ENCODE measurements at places on chromosomes 1 and 21. TPM values are rescaled to one million over a fixed set of nuclear protein-coding genes. Genes with fewer than 3 reads are reported as not detected.
A peak's percentile ranks its signal among the peaks of the same experiment; 100 is the strongest.

DNA sequence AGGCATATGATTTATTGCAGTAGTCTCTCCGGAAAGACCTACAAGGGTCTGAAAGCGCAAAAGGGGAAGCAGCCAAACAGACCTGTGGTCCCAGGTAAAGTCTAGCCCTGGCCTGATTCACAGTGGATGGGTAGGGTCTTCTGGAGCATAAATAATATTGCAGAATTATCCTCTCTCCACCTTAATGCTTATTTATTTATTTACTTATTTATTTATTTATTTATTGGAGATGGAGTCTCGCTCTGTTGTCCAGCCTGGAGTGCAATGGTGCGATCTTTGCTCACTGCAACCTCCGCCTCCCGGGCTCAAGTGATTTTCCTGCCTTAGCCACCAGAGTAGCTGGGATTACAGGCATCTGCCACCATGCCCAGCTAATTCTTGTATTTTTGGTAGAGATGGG, 11.8 kb upstream of the KLHDC8A start:
- DNase-seq: no peak

- peak; percentile 50 for DNase-seq
Observed at GRCh38 chr1:47687631-47688460, 250.0 kb downstream of the FOXD2 start.

- no peak for DNase-seq
Observed at GRCh38 chr1:214491468-214492146, 59.8 kb downstream of the PTPN14 start.

DNA sequence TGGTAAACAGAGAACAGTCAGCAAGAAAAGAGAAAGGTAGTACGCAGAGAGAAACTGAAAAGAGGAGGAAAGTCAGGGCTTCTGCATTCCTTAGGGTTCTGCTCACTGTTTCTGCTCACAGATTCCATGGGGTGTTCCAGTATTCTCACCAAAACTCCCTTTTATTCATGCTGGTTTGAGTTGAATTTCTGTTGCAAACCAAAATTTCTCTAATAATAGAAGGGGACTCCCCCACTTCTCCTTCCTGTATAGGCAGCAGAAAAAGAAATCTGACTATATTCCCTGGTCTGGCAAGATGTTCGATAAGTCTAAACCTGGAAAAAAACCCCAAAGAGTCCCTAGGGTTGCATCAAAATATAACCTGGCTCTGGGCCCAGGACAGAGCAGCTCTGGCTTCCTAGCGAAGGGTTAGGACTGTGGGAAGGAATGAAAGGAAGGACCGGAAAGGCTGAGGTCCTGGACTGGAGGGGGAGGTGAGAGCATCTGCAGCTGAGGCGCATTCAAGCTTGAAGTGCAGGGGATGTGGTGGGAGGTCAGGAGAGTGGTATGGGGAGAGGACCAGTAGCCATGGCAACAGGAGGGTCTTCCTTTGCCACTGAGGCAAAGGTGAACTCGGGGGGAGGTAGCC, 18.8 kb upstream of the RGS16 start:
- no peak for DNase-seq

GRCh38 chr21:46555678-46556077, 49.2 kb downstream of the S100B start:
- DNase-seq: no peak

- no peak for DNase-seq
Observed at GRCh38 chr1:17437580-17438317, 1.7 kb downstream of the RCC2 start.

- no peak for DNase-seq
Observed at GRCh38 chr1:110523011-110523410, 4.0 kb upstream of the KCNA10 start.

GRCh38 chr1:226547754-226548191, 791 bp upstream of the STUM start:
- DNase-seq: no peak

GRCh38 chr1:203598752-203599151, 27.9 kb upstream of the ATP2B4 start:
- DNase-seq: no peak

- DNase-seq: no peak
Observed at GRCh38 chr1:173934440-173934839, 17.3 kb upstream of the SERPINC1 start.

GRCh38 chr1:212593821-212594251, 14.7 kb upstream of the ATF3 start:
- no peak for DNase-seq

DNA sequence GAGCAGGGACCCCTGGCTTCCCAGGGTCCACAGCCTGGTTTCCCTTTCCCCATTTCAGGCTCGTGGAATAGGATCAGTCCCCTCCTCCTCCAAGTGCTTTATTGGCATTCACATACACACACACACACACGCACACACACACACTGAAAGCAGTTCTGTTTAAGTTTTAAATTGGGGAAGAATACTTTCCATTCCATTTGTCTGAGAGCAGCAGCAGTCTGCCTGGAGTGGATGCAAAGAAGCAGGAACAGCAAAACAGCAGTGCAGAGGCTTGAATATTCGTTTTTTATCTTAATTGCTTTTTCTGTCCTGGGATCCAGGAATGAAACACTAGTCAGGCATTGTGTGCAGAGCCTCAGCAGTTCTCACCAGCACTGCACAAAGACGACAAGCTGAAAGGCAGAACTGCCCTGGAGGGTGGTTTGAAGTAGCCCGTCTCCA, 7.1 kb downstream of the CYB561D1 start:
- no peak for DNase-seq

DNA sequence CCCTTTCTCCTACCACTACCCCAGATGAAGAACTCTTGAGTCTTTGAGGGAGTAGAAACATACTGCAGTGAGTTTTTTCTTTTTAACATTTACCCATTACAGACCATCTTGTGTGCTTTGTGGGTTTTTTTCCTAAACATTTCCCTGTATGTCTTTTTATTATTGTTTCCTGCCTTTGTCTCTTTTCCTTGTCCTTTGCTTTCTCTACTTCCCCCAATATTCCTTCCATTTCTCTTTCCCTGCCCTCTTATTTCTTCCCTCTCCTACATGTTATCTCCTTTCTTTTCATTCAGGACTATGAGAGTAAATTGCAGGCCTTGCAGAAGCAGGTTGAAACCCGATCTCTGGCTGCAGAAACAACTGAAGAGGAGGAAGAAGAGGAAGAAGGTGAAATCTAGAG, 79.1 kb upstream of the PGD start:
- DNase-seq: no peak

DNA sequence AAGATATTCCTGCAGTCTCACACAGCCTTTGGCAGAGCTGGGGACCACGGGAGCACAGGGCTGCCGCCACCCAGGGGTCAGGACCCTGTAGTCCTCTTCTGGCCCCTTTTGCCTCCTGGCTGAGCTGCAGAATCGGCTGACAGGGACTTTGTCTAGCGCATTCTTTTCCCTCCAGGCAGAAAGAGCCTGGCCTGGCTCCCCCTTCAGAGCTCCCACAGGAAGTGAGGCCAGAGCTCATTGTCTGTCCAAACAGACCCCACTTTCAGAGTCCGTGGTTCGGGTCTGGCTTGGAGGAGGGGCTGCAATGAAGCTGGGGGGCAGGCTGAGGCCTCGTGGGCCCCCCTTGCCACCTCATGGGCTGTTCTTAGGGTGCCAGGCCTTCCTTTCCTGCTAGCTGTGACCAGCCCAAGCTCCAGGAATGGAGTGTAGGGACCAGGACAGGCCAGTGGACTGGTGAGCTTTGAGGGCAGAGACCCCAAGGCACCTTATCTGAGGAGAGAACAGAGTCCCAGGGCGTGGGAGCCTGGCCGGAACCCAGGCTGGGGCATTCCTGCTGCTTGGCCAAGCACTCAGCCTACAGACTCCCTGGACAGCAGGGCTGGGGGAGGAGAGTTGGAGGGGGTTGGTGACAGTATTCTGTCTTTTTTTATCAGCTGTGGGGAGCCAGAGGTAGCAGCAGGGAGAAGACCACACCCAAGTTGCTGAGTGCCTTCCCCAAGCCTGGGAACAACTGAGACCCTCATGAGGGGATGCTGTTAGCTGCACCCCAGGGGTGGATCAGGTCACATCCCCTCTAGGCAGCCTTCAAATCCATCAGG, 4.7 kb downstream of the CELSR2 start:
- no peak for DNase-seq

GRCh38 chr1:204455831-204456145, 38.8 kb downstream of the PIK3C2B start:
- DNase-seq: no peak

GRCh38 chr1:171350594-171350993, 36.6 kb downstream of the FMO4 start:
- DNase-seq: no peak

DNA sequence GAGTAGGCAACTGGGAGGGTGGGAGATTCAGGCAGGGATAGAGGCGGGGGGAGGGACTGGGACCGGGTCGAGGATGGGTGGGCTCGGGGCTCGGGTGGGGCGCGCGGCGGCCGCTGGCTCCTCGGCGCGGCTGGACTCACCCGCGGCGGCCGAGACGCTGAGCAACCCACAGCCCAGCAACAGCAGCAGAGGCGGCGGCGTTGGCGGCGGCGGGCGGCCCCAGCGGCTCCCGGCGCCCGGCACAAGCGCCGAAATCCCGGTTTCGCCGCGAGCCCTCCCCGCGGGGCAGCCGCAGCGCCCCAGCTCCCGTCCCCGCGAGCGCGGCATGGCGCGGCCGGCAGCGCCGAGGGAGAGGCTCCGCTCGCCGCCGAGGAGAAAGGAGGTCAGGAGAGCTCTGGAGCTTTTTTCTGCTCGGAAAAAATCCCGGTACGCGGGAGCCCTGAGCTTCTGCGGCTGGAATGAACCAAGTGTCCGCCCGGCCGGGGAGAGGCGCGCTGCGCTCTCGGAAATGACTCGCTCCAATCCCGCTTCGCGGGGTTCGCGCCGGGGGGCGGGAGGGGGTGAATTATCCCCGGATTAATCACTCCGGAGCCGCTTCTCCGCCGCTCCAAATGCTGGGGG, at the start of gene CSMD2:
Gene CSMD2, minus strand, starts transcription at position 460 of the 621 bp plus-strand sequence. Its CDS starts 133 bp downstream, at position 327.
- peak; percentile 85 for DNase-seq

DNA sequence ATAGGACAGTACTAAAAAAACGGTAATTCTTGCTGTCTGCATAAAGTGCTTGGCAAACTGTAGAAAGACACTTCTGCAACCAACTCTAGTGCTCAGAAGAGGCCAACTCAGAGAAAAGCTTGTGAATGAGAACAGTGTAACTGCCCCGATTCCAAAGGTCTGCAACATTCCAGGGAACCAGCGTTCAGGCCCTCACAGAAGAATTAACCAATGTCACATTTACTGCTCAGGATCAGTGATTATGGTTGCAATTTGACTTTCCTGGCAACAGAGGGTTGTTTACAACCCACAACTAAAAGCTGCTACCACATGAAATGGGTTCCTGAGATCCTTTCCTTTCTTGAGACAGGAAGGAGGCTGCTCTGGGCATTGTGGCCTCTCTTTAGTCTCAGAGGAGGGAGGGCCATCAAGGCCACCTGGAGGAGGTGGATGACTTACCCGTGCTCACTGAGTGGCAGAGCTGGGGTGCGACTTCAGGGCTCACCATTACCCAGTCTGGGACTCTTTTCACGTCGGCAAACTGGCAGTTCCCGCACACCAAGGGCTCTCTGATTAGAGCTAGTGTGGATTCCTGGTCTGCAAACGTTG, 15.3 kb downstream of the SRSF4 start:
- DNase-seq: no peak

DNA sequence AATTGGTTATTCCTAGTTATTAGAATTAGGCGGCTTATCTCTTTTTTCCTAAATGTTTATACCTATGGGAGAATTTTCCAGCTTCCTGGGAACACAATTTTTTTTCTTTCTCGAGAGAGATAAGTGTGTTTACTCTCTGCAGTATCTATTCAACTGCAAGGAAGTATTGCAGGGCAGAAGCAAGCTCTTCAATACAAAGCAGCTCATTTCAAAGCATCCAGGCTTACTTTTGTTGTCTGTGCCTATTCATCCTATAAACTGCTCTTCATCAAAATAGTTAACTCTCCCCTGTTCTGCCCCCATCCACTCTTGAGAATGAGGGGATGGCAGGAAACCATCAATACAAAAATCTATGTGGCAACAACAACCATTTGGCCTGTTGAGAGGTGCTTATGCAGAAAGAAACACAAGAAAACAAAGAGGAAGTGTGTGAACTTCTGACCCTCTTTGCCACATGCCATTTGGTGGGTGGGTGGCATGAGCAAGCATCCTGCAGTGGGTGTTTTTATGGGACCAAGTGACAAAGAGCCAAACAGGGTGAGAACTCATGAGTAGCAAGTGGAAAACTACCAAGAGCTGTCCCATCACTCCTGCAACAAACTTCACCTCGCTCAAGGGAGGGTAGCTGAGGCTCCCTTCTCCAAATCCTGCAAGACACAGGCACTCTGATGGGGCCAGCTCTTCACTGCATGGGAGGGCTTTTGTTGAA, 50.6 kb upstream of the MRPS6 start:
- DNase-seq: peak; percentile 45

The TRIM67 gene
- total RNA-seq: not detected

The TRIM45 gene
- total RNA-seq: 7.3 TPM

The RBBP5 gene
- 9.8 TPM for total RNA-seq

The LHX4 gene
- total RNA-seq: not detected

The KIF14 gene
- 1.0 TPM for total RNA-seq

The KLHL12 gene
- total RNA-seq: 24.2 TPM

The PRR9 gene
- not detected for total RNA-seq

The UBIAD1 gene
- 17.6 TPM for total RNA-seq

The EPHB2 gene
- total RNA-seq: 6.8 TPM

Data from upper lobe of left lung (tissue), 6 donors.